ENCODE measurements at places on chromosomes 2 and 18.

DNA sequence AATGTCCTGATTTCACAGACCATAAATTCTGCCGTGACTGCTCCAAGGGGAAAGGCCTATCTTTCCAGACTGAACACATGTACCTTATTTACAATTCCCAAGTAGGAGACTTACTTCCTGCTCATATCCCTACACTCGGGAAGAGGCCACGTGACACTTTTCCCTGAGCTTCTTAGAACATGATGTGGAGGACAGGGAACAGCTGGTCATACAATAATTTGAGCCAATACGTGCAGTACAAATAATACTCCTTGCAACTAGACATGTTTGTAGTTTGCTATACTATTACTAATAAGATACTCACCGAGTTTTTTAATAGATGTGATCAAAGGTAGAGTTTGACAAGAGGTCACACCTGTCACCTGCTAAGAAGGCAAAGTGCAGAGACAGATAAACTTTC, 256.4 kb downstream of the SP3 start:
- DNase-seq, result no peak

GRCh38 chr18:76991021-76991688, 141.4 kb downstream of the MBP start:
- no peak for DNase-seq

- no peak for DNase-seq
Measured at GRCh38 chr2:54815148-54815539, 91.7 kb downstream of the EML6 start.

DNA sequence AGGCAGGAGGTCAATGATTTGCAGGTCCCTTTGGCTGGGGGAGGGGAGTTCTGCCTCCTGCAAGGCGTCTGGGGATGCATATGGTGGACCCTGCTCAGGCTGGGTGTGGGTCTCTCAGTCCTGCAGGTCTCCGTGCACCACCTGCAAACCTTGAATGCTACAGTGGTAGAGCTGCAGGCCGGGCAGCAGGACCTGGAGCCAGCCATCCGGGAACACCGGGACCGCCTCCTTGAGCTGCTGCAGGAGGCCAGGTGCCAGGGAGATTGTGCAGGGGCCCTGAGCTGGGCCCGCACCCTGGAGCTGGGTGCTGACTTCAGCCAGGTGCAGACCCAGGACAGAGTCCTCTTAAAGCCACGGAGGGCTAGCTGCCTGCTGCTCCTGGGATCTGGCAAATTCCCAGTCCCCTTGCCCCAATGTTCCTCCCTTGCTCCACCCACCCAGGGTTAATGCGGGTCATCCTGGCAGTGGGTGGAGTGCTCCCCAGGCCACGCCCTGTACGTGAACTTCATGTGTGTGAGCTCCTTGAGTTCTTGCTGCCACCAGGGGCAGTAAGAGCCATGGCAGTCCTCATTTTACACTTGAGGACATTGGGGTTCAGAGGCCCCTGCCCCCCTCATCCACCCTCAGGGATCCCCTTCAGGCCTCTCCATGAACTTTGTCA, 3.1 kb downstream of the PROM2 start:
- DNase-seq, result no peak

DNA sequence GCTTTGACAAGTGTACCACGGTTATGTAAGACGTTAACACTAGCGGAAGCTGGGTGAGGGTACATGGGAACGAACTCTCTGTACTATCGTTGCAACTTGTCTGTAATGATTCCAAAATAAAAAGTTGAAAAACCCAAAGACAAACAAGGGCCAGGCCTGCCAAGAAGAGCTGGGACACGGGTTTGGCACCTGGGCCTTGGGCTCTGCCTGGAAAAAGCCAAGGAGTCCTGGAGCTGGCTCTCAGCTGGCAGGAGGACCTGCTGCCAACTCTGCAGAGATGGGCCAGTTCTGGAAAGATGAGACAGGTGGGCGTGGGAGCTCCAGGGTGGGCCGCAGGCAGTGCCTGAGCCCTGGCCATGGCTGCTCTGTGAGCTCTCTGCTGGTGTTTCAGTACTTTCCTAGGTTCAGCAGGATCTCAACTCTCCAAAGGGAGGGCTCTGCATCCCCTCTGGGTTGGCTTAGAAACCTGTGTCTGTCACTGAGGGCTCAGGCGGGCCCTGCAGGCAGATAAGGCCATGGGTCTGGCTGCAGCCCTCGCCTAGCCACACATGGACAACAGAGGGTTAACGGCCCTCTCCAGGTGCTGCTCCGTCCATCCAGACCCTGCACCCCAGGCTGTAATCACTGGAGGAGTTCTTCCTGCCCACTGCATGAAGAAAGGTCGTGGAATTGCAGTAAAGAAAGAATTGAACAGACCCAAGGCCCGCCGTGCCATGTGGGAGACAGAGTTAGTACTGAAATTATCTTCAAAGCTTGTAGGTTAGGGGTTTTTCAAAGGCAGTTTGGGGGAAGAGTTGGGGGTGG, 89.9 kb downstream of the RHOB start:
- DNase-seq, result no peak

- no peak for DNase-seq
Measured at GRCh38 chr2:149826471-149827125, 239.0 kb upstream of the MMADHC start.

- no peak for DNase-seq
Measured at GRCh38 chr2:217469203-217469810, 533.5 kb downstream of the TNS1 start.

DNA sequence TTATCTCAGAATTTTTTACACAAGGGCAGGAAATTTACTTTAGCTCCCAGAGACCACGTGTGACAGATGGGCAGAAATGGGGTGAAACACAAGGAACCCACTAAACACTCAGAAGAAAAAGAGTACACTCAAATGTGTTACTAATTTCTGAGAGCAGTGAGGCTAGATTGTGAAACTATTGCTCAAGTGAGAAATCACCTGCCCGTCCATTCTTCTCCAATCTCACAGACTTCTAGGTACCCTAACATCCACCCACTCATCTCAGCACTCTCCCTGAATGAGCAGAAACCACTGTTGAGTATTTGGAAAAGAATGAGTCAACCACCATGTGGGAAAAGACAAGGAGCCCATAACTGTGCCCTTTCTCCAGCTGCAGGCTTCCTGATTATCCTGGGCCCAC, 293.0 kb upstream of the CDH2 start:
- no peak for DNase-seq

DNA sequence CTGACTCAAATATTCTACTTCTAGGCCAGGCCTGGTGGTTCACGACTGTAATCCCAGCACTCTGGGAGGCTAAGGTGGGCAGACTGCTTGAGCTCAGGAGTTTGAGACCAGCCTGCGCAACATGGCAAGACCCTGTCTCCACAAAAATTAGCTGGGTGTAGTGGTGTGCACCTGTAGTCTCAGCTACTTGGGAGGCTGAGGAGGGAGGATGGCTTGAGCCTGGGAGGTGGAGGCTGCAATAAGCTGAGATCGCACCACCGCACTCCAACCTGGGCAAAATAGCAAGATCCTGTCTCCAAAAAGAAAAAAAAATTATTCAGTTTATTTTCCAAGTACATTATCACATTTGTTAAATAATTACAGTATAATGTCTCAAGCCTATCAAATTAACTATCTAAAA, 7.3 kb downstream of the PPP3R1 start:
- DNase-seq, result no peak

- DNase-seq, result no peak
Measured at GRCh38 chr2:215617060-215617824, 181.4 kb upstream of the FN1 start.

All from substantia nigra (tissue), 51 donors.